Endothelial cell of umbilical vein (primary cell): ENCODE measurements at places on chromosomes 5 and 9. TPM values are rescaled to one million over a fixed set of nuclear protein-coding genes. Genes with fewer than 3 reads are reported as not detected.

DNA sequence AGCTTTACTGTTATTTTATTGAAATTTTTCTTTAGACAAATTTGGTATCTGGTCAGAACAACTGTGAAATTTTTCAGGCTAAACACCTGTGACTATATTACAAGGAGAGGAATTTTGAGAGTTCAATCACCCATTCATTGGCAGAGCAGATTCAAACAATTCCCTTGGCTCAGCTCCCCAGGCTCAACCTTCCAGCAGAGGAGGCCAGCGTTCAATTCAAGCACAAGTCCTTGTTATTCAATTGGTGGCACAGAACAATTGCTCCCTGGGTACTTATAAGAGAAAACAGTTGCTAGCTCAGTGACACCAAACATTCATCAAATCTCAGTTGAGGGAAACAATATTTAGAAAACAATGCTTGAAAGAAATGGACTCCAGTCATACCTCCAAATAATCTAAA lies 83.3 kb downstream of the SUSD1 start:
- peak; percentile 13 for DNase-seq

DNA sequence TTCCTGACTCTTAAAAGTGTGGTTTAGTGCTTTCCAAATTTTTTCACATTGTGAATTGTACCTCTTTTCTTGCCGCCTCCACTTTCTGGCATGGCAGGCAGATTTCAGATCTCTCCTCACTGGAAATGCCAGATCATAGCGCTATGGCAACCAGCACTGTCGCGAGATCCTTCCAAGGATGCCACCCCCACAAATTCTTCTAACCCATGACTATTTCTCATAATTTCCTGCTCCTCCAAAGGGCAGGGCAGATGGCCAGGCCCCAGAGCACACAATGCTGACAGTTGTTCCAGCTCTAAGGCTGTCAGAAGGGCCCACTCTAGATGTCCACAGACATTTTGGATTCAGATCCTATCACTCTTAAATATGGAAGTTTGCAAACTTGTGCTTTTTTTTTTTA lies 446.2 kb upstream of the RIOK2 start:
- DNase-seq = peak; percentile 33

DNA sequence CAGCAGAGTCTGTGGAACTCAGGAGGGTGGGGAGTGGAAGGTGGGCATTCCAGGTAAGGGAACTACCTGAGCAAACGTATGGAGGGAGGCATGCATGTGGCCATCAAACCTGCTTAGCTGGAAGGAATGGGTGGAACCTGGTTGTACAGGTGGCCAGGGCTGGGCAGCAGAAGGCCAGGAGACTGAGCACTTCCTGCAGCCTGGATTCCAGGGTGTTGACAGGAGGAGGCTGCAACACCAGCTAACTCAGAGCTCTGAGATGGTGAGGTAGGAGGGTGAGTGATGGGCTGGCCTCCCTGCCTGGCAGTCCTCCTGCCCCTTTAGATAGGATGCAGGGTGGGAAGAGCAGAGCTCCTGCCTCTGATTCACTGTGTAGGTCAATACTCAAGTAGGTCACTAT lies 92.5 kb upstream of the CPEB4 start:
- DNase-seq = no peak

GPR150 gene
- 0.31 and 0.35 TPM in 2 replicates for total RNA-seq

GRCh38 chr5:174444479-174445188 lies 279.7 kb upstream of the MSX2 start:
- DNase-seq = no peak

- DNase-seq = peak; percentile 22
Measured at GRCh38 chr5:62093976-62094375, 212.0 kb upstream of the KIF2A start.

DAP gene
- 173 and 188 TPM in 2 replicates for total RNA-seq

PCDHA11 gene
- 0.12 TPM in 1 of 2 replicates, not detected in the other for total RNA-seq

DNA sequence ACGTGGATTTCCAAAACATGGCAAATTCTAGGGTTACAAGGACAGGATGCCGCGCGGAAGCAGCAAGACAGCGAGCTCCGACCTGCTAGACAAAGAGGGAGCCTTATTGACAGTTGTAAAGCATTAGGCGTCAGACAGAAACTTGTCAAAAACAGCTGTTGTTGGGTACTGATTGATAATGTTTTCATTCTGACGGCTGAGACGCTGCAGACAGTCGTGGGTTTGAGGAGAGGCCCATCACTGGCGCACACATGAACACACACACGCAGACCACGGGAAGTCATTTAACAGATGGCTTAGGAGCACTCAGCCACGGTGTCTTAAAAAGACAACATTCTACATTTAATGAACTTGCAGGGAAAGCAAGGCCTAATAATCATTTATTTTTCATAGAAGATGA lies 324.0 kb downstream of the NDUFS4 start:
- DNase-seq = no peak

- DNase-seq = no peak
Measured at GRCh38 chr9:129312251-129313122, 134.4 kb upstream of the IER5L start.

DNA sequence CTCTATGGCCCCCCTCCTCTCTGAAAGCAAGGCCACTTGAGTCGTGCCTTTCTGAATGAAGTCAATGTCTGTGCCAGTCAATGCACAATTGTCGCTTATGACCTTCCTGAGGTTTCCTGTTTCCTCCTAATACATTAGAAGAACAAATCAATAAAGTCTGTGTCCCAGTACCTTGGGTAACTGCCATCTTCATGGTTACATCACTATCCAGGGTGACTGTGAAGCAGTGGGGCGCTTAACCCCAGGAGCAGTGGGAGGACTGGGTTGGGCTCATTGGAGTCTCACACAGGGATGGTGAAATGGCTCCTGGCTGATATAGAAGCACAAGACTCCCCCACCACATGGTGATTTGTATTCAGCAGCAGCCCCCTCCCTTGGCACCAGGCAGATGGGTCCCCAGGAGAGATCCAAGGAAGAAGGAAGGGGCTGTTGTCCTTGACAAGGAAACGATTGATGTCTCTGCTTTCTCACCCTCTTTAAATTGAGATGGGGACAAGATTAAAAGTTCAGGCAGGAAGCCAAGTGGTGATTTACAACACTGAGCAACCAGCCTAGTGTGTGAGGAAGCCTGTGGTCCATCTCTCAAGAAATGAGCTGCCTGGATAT lies 261.9 kb upstream of the ZNF462 start:
- no peak for DNase-seq

DNA sequence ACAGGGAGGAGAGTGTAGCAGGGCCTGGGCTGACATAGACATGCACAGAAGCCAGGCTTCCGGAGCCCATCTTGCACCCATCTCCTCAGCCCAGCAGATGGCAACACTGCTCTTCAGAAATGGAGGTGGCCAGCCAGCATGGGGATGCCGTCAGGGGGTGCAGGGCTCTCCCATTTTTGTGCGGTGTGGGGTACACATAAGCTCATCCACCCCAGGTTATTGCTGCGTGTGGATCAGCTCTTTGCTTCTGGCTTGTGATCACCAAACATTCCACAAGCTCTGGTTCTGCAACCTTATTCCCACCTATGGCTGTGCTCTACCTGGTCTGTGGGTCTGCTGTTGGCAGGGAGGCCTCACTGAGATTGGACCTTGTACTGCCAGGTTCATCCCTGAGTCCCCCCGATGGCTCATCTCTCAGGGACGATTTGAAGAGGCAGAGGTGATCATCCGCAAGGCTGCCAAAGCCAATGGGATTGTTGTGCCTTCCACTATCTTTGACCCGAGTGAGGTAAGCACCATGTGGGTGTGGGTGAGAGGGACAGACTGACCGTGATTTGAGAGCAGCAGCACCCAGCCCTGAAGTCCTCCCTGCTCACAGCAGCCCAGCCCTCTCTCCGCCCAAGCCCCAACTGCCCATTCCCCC lies 17.3 kb downstream of the SLC22A5 start:
- DNase-seq = peak; percentile 77

GRCh38 chr9:107631788-107632187 lies 142.2 kb upstream of the KLF4 start:
- no peak for DNase-seq

TAF1L gene
- not detected in 2 replicates for total RNA-seq

DNA sequence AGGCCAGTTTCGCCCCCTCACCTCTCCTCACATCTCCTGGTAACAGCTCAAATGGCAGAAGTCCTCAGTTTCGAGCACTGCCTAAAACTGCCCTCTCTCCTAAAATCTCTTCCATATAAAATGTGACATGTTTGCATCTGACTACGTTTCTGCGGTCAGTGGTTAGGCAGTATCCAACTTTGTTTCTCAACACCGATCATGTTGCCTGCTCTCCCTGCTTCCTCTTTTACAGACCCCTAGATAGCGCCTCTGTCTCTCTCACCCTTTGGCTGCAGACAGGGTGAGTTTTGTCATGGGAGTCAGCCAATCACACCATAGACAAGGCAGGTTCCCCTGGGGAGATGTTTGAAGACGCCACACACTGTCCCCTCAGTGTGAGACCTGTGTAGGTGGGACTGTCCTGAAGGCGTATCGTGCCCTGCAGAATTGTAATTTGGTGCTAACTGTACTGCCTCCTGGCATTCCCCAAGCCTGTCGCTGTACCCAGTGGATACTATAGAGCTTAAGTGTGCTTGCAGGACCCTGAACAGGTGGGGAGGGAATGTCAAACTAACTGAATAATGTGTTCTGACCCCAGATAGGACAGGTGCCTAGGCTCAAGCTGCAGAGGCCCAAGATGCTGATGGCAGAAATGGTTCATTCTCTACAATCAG lies 1.1 kb downstream of the HEXB start:
- DNase-seq = peak; percentile 32

DNA sequence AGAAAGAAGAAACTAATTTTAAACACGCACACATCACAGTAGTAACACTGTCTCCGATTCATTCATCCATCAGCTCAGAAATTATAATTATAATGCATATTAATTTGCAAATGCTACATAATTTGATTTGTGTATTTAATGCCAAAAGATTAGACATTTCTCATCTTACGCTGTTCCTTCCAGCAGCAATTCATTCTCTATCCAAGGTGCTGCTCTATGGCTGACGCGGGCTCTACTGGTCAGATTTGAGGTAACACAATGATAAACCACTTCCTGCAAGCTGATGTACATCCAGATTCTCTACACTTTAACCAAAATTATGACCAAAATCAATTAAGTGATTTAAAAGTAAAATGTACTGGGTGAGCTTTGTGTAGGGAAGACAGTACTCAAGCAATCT lies 77.9 kb upstream of the ICE1 start:
- DNase-seq = no peak
